ENCODE measurements at places on chromosomes 11 and 22.

- no peak for DNase-seq
Observed at GRCh38 chr11:100855466-100856067, 168.5 kb downstream of the ARHGAP42 start.

DNA sequence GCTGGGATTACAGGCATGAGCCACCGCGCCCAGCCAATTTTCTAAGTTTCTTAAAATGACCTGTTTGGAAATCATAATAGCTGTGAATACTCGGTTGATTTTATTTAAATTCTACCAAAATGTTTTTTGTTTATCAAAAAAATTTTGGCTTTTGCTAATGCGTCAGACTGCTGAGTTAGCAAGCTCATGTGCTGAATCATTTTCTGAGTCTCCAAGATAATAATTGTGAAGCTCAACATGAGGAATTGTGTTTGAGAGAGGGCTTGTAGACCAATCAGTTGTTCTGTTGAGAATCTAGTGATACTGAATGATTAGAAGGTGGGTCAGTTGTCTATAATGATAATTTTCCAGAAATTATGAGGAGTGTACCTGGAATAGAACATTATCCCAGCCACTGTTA lies 15.9 kb downstream of the RNF214 start:
- DNase-seq: no peak

DNA sequence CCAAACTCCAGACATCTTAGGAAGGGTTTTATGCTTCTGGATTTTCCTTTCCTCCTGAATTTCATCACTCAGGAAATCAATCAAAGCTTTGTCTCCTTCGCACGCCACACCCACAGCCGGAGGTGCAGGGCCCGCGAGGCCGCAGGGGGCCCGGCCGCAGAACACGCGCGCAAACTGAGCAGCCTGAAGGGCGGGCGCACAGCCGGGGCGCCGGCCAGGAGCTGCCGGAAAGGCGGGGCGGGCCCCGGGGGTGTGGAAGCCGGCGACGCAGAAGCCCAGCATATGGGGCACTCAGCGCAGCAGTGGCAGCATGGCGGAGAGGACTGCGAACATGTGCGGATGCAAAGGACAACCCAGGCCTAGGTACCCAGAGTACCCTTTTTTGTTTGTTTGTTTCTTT lies 33.1 kb upstream of the SPTBN2 start:
- DNase-seq: no peak

DNA sequence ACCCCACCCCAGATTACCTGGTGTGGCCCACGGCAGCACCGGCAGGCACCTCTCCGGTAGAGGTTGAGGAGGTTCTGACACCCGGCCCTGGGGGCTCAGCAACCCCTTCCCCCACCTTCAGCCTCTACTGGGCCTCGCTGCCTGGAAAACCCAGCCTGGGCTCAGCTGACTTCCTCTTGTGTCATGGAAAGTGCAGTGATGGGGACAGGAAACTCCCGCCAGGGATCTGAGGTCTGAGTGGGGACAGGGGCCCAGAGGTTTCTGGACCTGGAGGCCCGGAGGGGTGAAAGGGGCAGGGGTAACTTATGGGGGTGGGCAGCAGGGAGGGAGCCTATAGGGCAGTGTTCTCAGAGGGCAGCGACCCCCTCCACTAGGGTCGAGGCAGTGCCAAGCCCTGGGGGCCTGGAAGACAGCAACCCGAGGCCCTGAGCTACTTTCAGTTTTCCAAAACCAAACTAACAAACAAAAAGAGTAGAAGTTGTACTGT lies 10.0 kb upstream of the CD5 start:
- DNase-seq: no peak

DNA sequence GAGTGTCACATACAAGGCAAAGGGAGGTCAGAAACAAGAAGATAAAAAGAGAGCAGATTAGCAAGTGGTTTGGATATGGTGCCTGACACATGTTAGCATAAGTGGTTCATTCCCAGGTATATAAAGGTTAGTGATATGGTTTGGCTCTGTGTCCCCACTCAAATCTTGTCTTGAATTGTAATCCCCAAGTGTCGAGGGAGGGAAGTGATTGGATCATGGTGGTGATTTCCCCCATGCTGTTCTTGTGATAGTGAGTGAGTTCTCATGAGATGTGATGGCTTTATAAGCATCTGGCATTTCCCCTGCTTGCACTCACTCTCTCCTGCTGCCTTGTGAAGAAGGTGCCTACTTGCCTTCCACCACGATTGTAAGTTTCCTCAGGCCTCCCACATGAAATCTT lies 12.1 kb upstream of the DKK3 start:
- no peak for DNase-seq

DNA sequence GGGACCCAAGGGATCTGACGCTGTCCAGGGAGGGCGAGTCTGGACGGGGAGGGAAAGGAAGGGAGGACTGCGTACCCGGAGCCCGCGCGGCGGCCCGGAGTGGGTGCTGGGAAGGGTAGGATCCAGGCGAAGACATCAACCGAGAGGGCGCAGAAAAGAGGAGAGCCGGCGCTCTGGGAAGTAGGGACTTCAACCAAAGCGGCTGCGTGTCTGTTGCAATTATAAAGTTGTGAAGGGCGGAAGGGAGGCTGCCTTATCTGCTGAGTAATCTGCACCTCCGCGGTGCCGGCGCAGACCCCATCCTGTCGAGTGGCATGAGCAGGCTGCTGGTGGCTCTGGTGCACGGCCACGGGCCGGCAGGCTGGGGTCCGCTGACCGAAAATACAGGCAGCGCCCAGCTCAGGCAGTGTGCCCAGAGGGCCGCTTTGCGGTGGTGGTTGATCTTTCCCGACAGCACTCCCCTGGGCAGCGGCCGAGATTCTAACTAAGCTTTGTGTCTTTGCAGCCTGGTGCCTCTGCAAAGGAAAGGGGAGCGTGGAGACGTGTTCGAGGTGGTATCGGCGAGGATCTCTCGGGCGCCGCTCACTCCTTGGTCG lies 978 bp downstream of the C11orf87 start:
- no peak for DNase-seq
